Stimulated activated CD8-positive, alpha-beta memory T cell treated with anti-CD3 and anti-CD28 coated beads, Interleukin-4, amount 100 ng/mL, for 4 hours (primary cell): ENCODE measurements at places on chromosomes 1 and 21.

DNA sequence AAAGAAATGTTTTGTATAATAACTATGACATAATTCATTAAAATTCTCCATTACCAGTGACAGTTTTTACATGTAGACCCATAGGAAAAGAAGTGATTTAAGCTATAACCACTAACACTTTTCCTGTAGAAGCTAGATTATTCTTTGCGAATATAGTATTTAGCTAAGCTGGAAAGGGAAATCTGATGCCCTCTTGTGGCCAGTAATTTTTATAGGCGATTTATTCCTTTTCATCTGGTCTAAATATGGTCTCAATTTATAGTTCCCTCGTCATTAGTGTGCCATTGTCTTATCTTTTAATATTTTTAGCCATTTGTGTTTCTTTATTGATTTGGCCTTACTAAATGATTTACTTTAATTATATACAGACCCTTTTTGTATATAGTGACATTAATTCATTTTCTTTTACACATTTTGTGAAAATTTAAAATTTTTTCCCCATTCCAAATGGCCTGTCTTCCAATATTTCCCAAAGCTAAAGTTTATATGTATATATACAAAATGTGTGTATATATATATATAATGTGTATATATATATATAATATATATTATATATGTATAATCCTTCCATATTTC lies 26.7 kb downstream of the BTG3 start:
- no peak for DNase-seq

DNA sequence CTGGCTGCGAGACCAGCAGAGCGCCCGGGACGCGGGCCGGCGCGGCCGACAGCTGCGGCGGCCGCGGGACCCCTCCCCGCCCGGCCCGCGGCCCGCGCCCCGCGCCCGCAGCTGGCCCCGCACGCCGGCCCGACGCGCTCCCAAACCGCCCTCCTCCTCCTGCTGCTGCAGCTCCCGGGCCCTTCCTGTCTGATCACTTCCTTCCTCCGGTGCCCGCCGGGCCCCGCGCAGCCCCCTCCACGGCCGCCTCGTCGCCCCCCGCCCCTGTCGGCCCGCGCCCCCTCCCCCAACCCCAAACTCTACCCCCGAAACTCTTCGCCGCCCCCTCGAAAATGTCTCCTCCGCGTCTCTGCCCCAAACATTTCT lies 594 bp downstream of the LUZP1 start:
- no peak for DNase-seq

DNA sequence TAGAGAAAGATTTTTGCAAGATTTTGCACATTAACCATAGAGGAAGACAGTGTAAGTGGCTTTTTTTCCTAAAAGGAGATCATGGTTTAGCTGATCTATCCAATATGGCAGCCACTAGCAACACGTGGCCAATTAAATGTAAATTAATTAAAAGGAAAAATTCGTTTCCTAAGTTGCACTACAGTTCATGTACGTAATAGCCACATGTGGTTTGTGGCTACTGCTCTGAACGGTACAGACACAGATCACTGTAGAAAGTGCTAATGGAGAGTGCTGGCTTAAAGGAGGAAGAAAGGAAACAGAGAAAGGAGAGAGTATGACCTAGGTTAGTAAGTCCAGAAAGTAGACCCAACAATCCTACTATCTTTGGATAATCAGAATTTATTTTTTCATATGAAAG lies 170.8 kb downstream of the SIPA1L2 start:
- DNase-seq = no peak

DNA sequence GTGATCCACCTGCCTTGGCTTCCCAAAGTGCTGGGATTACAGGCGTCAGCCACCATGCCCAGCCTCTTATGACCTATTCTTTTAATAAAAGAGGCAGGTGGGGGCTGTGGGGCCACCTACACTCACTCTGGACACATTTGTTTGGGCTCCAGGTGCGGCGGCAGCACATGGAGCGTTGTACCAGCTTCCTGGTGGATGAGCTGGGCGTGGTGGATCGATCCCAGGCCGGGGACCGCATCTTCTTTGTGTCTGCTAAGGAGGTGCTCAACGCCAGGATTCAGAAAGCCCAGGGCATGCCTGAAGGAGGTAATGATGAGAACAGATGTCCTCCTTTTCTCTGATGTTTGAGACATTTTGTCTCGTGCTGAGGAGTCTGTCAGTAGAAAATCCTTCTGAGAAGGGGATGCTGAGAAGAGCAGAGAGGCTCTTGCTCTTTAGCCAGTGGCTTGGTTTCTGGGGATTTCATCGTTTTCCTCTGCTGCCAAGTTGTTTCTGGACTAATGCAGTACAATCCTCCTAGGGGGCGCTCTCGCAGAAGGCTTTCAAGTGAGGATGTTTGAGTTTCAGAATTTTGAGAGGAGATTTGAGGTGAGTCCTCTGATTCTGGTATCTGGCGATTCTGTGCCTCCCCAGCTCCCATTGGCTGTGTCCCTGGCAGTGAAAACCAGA lies 17.9 kb upstream of the MIIP start:
- no peak for DNase-seq

GRCh38 chr1:222171005-222171404 lies 376.9 kb downstream of the HHIPL2 start:
- no peak for DNase-seq

GRCh38 chr1:17653728-17654351 lies 101.3 kb upstream of the ACTL8 start:
- DNase-seq = no peak

- DNase-seq = no peak
These were observed 16.3 kb downstream of the AGMAT start for GRCh38 chr1:15568387-15569073.

DNA sequence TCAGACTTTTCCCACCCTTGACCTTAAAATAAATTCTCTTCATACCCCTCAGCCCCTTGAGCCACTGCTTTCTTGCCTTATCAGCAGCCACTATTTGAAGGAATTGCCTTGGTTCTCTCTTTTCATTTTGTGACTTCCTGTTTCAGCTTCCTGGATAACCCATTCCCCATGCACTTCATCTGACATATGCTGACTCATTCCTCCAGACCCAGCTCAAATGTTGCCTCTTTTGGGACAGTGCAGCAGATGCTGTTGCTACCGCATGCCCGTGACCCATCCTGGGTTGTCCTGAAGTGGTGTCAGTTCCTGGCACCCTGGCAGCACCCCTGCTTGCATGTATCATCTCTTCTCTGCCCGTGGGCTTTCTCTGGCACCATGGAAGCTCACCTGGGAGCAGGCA lies 496.1 kb downstream of the PTPRU start:
- DNase-seq = no peak

- peak; percentile 61 for DNase-seq
These were observed at the start of gene BRWD1 for GRCh38 chr21:39313571-39314142. Gene BRWD1, minus strand, starts transcription at chr21:39313632. Its CDS starts 141 bp downstream, at chr21:39313491.

GRCh38 chr1:82462366-82462765 lies 661.6 kb downstream of the ADGRL2 start:
- no peak for DNase-seq

DNA sequence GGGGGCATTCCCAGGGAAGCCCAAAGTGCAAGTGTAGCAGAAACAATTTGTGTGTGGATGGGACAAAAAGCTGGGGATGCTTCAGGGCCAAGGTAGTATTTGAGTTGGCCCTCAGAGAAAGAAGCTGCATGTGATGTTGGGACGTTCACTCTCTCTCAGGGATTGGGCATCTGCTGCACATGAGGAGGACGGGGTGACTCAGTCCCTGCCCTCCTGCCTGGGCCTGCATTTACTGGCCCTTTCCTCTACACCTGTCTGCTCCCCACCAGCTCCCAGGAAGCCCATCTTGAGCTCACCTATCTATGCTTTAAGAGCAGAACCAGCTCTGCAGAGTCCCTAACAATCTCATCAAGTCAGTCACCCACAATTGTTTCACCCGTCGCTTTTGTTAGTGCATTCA lies 23.5 kb upstream of the MPZL1 start:
- no peak for DNase-seq

- no peak for DNase-seq
These were observed 120.9 kb downstream of the KCNN3 start for GRCh38 chr1:154749078-154749760.

GRCh38 chr1:189769448-189769847 lies 708.2 kb downstream of the BRINP3 start:
- DNase-seq = no peak

GRCh38 chr1:233057836-233058235 lies 107.4 kb downstream of the NTPCR start:
- DNase-seq = no peak

DNA sequence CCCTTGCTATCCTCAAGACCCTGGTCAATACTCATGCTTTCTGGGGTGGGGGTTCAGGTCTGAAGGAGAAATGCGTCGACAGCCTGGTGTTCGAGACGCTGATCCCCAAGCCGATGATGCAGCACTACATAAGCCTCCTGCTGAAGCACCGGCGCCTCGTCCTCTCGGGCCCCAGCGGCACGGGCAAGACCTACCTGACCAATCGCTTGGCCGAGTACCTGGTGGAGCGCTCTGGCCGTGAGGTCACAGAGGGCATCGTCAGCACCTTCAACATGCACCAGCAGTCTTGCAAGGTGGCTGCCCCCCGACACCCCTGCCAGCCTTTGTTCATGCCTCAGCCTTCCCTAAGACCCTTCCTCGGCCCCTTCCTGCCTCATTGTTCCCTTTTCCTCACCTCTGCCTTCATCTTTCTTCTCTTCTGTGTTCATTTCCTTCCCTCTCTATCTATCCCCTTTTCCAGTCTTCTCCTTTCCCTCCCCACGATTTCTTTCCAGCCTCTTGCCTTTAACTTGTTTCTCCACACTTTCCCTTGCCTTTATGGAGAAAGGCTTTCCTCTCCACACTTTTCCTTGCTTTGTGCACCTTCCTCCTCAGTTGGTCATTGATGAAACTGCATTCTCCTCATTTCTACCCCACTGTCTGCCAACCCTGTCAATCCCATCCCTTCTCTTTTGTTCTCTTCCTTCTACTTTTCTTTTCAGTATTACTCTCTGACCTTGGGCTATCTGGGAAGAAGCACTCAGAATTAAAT lies 18.3 kb upstream of the IPO9 start:
- DNase-seq = no peak

DNA sequence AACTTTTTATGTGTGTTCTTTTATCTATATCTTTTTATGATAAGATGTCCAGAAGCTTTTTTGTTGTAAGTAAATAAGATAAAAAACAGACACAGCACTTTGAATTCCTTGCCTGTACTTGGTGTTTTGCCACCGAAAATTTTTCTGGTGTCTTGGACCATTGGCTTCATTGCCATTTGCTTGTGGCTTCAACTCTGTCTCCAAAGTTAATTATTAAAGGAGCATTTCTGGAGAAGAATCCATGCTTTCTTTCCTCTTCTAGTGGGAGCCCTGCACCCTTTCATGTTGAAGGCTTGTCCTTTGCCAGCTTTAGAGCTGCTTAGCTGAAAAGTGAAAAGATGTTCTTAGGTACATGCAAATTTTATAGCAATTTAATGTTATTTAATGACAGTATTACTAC lies 112.2 kb downstream of the DYRK1A start:
- DNase-seq = no peak

GRCh38 chr1:159067699-159068621 lies 8.6 kb downstream of the AIM2 start:
- DNase-seq = no peak

DNA sequence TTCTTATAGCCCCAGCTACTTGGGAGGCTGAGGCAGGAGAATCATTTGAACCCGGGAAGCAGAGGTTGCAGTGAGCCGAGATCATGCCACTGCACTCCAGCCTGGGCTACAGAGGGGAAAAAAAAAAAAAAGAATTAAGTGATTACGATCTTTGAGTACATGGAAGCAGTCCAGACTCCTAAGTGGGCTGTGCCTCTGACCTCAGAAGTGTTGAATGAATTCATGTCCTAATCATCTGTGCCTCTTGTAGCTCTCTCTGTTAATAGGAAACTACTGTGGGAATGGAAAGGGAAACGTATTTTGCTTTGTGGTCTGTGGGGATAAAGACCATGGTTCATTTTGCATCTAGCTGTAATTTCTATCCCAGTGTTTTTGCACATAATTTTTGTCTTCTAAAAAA lies 8.4 kb upstream of the IVNS1ABP start:
- DNase-seq = no peak

GRCh38 chr1:229625071-229625914 lies 629 bp downstream of the TAF5L start:
- DNase-seq = peak; percentile 23

- no peak for DNase-seq
These were observed 70.9 kb upstream of the HMCN1 start for GRCh38 chr1:185663332-185663731.

GRCh38 chr1:45730075-45730779 lies 20.2 kb downstream of the IPP start:
- no peak for DNase-seq

DNA sequence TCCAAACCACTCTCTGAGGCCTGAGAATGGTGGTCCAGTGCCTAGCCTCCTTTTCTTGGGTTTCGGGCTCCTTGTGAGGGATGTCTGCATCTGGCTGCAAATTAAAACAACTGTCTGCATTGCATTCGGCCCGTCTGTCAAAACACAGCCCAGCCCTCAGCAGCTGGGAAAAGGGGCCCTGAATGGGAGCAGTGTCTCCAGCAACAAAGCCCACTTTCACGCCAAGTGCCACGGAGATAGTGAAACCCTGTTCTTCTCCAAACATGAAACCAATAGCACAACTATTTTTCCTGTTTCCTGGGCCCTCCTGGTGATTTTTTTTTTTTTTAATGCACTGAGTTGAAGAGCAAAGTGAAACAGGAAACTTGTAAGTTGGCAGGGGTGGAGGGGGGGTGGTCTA lies 138.4 kb downstream of the PLXNA2 start:
- no peak for DNase-seq

DNA sequence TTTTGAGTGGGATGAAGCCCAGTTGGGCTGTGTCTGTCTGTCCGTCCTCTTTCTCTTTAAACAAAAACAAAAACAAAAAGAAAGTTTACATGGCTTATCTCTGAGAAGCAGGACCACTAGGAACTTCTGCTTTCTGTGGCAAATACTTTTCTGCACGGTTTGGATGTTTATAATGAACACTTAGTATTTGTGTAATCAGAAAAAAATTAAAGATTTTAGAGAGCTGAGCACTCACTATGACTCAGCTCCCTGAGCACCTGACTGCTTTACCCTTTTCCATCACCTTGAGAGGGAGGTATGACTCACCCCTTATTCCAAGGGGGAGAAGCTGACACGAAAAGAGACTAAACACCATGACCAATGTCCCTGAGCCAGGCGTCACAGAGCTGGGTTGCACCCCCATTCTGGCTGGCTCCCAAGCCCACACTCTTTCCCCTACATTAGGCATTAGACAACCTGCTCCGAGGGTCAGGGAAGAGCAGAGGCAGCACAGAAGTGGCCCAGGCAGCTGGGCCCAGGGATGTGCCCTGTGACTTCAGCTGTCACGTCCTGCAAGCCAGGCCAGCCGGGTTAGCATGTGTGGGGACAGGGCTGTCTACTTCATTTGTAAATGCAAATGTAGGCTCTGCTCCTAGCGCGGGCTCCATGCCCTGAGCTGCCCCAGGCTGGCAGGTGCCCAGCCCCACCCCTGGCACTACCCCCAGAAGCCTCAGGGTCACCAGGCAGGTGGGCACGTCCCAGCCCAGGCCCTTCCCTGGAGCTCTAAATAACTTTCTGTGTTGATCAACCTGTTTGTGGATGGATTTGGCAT lies 30.4 kb downstream of the RAP1GAP start:
- no peak for DNase-seq

GRCh38 chr1:238690415-238690814 lies 696.0 kb upstream of the CHRM3 start:
- no peak for DNase-seq
